Renal pelvis (tissue), 12 donors: ENCODE measurements at places on chromosomes 6 and 20.

GRCh38 chr20:6074145-6074561 lies 20.3 kb upstream of the LRRN4 start:
- no peak for DNase-seq

DNA sequence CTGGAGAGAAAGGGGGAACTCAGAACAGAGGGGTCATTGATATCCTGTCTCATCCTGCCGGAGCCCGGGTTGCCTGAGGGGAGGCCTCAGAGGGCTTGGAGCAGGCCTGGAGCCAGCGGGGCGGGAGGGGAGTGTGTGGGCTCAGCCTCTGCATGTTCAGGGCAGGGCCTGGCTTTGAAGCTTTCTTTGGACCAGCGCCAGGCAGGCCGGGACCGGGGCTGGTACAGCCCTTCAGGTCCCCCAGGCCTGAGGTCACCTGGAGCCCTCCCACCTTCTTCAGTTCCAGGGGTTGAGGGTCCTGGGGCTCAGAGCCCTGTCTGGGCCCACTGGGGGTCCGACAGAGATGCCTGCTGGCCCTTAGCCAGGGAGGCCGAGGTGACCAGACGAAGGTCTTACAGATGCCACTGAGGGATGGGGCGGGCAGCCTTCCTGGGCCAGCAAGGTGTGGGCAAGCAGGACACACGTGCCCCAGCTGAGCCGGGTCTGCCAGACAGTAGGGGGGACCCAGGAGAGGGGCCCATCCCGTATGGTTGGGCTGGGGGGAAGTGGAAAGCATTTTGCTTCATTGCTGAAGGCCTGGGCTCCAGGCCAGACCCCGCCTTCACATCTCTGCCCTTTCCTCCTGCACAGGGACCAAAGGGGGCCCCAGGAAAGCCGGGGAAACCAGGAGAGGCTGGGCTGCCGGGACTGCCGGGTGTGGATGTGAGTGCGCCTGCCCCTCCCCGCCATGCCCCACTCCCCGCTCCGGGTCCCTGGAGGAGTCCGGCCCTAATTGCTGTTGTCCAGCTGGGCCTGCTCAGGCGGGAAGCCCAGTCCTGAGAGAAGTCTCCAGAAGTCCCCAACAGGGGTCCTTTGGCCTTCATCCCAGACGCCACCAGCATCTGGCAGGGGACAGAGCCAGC lies 2.0 kb downstream of the COL9A3 start:
- DNase-seq = peak; percentile 71

DNA sequence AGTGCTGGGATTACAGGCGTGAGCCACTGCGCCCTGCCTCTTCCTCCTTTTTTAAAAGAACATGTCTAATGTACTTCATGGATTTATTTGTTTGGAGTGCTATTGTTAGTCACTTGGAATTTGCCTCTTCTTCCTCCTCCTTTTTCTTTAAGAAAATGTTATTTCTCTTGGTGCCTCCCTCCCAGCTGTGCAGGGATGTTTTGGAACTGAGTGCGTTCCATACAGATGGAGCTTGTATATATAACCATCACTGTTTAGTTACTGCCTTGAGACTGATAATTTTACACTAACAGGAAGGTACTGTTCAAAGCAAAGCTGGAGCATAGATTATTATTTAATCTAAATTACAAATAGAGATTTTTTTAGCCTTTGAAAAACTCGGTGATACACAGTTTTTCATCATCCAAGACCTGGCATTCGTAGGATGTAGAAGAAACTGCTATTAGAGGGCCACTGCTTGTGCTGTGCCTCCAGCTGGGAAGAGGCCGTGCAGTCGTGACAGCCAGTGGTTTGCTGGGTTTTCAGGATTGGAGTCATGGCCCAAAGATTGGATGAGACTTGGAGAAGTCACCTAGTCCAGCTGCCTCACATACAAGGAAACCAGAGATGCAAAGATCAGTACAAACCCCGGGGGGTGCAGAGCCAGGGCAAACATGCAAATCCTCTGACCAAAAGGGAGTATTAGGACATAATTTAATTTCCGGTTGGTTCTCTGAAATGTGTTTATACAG lies 123.1 kb downstream of the PLEKHG1 start:
- DNase-seq = no peak

- DNase-seq = no peak
Measured at GRCh38 chr6:107509506-107509905, 19.6 kb downstream of the SOBP start.

DNA sequence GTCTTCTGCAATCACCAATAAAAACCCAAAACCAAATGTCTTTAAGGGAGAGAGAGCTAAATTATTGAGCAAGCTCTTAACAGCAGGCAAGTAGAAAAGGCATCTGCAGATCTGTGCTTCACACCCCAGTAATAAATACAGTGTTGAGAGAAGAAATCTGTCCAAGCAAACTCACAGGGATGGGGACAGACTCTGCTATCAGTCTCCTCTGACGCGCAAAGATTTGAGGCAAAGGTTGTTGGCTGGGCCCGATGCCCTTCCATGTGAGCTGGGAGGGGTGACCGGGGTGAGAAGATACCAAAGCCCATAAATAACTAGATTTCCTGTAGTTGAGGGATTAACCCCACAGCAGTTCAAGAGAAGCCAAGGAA lies 315.2 kb upstream of the SOX4 start:
- no peak for DNase-seq

GRCh38 chr20:18728165-18728869 lies 85.3 kb upstream of the SCP2D1 start:
- DNase-seq = no peak

GRCh38 chr6:106743612-106744011 lies 114.2 kb downstream of the QRSL1 start:
- no peak for DNase-seq

DNA sequence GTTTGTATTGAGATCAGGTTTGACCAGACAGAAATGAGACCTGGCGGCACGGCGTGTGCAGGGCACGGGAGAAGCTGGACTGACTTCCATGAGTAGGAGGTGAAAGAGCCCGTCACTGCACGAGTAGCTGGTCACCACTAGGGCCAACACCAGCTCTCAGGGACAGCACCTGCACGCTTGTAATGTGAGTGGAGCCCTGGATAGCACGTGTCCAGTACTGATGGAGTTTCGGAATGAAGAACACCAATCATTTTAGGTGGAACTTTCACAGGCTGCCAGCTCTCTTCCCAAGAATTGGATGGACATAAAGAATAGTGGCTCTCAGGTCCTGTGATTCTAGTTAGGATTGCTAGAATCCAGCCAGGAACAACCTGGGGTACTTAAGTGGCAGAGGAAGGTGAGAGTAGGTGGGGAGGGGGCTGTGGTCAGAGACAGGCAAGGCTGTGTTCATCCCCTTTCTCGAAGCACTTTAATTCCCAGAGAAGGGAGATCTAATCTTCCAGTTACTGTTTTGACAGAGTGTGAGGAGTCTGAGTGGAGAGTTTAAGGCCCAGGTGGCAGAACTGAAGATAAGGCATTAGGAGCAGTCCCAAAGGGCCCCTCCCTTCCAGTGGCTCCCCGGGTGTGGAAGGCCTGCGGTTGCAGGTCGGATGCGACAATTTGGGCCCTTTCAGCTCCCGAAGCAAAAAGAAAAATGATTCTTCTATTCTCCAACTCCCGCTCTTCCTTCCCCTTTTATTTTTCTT lies 314.8 kb downstream of the QKI start:
- no peak for DNase-seq

GRCh38 chr6:16933961-16934360 lies 167.9 kb upstream of the STMND1 start:
- no peak for DNase-seq

GRCh38 chr20:39289316-39289715 lies 327.2 kb downstream of the DHX35 start:
- no peak for DNase-seq

DNA sequence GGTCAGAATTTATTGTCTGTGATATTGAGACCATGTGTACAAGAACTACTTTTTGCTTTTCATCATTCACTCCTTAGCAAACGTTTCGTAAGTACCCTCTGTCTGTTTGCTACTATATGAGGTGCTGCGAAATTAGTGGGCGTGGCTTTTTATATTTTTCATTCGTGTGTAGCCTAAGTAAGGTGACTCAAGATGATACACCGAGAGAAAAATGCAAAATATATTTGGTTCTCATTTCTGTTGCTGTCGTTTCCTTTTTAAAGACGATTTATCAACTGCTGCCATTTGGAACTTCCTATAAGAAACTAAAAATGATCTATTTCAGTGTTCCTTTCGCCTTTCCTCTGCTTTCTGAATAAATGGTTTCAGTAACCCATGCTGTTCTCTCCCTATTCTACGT lies 61.2 kb downstream of the VAPB start:
- DNase-seq = no peak

- DNase-seq = no peak
Measured at GRCh38 chr20:4445784-4446183, 275.9 kb upstream of the PRND start.

DNA sequence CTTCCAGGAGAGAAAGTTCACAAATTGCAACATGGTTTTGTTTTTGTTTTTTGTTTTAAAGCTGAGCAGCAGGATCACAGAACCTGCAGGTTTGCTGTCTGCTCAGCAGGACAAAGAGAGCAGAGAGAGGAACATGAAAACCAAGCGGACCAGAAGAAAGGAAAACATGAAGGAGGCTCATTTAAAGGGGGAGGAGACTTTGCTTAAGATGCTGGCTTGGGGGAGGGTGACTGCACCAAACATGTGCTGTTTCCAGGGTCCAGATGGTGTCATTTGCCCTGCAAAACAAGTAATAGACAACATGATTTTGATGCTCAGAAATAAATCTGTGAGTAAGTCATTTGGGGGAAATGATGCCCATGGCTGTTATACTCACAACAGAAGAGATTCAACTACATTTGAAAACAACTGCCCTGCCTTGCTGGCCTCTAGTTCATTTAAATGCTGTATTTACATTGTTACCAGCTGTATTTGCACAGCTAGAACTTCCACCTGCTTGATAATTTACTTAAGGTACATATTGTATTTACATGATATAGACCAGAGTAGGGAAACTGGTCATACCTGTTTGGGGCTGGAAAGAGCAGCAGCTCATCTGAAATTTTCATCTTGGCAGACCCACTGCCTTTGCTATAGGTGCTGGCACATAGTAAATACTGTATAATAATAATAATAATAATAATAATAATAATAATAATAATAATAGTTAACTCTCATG lies 32.2 kb upstream of the CHD6 start:
- no peak for DNase-seq

DNA sequence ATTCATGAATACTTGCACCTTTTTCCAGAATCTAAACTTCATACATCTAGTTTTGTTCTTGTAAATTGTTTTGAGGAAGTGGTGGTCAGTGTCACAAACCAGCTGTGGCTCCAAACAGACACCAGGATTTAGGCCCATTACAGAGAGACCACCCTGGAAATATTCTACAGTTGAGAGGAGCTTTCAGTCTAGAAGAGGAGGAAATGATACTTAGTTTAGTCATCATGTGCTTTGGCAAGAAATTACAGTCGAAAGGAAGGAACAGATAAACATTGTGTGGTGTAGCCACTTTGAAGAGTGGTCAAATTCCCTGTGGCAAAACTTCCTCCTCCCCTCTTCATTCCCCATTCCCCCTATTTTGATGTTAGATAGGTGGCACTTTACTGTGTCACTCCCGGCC lies 15.7 kb downstream of the DCBLD1 start:
- no peak for DNase-seq

- DNase-seq = no peak
Measured at GRCh38 chr20:11502061-11502460, 415.6 kb upstream of the BTBD3 start.

GRCh38 chr6:167956983-167957492 lies 40.4 kb upstream of the KIF25 start:
- no peak for DNase-seq
